ENCODE measurements at places on chromosomes 7 and 10. TPM values are rescaled to one million over a fixed set of nuclear protein-coding genes. Genes with fewer than 3 reads are reported as not detected.

The ASAH2 gene
- total RNA-seq = 0.42 TPM

The PPP3CB gene
- total RNA-seq = 106 TPM

The CXCL12 gene
- 55.0 TPM for total RNA-seq

The SPACDR gene
- 0.78 TPM for total RNA-seq

The ZNF488 gene
- total RNA-seq = not detected

The ZNF425 gene
- 2.1 TPM for total RNA-seq

The COL1A2 gene
- total RNA-seq = 279 TPM

The NYAP1 gene
- total RNA-seq = 1.7 TPM

The LRIT1 gene
- total RNA-seq = not detected

The GNGT1 gene
- total RNA-seq = not detected

The SPDYE11 gene
- total RNA-seq = not detected

The CAV2 gene
- total RNA-seq = 126 TPM

The CACNB2 gene
- total RNA-seq = 73.5 TPM

- H3K27ac ChIP-seq = no peak overlapping the region
- H3K27me3 ChIP-seq = peaks cover 2% of the 10 kb centered on the region
- no peak overlapping the region for H3K4me3 ChIP-seq
Measured at GRCh38 chr10:8346861-8347260, 292.4 kb downstream of the GATA3 start.

GRCh38 chr10:5876181-5876768, 13.4 kb downstream of the ANKRD16 start:
- no peaks in the 10 kb centered on the region for H3K27me3 ChIP-seq
- H3K4me1 ChIP-seq = no peaks in the 10 kb centered on the region
- DNase-seq = no peak
- peaks cover 54% of the 10 kb centered on the region for H3K36me3 ChIP-seq

- H3K27me3 ChIP-seq = no peaks in the 10 kb centered on the region
- no peak overlapping the region for H3K4me3 ChIP-seq
- DNase-seq = no peak
- H3K4me1 ChIP-seq = peaks cover 30% of the 10 kb centered on the region
- peaks cover 99% of the 10 kb centered on the region for H3K36me3 ChIP-seq
Measured at GRCh38 chr7:134954197-134955082, 31.9 kb upstream of the AGBL3 start.

- no peaks in the 10 kb centered on the region for H3K27me3 ChIP-seq
- no peak overlapping the region for H3K4me3 ChIP-seq
- DNase-seq = no peak
- no peaks in the 10 kb centered on the region for H3K36me3 ChIP-seq
- no peak overlapping the region for H3K27ac ChIP-seq
- H3K4me1 ChIP-seq = no peaks in the 10 kb centered on the region
Measured at GRCh38 chr7:29349362-29349761, 154.8 kb downstream of the CHN2 start.

- no peak overlapping the region for H3K27ac ChIP-seq
- H3K4me1 ChIP-seq = peaks cover 8% of the 10 kb centered on the region
- no peak overlapping the region for H3K4me3 ChIP-seq
- H3K27me3 ChIP-seq = no peaks in the 10 kb centered on the region
Measured at GRCh38 chr7:32037650-32038198, 32.5 kb downstream of the PDE1C start.

GRCh38 chr7:94044806-94045205, 40.7 kb upstream of the BET1 start:
- no peak overlapping the region for H3K27ac ChIP-seq
- H3K4me3 ChIP-seq = no peak overlapping the region
- H3K4me1 ChIP-seq = no peaks in the 10 kb centered on the region
- no peaks in the 10 kb centered on the region for H3K36me3 ChIP-seq
- no peak for DNase-seq

DNA sequence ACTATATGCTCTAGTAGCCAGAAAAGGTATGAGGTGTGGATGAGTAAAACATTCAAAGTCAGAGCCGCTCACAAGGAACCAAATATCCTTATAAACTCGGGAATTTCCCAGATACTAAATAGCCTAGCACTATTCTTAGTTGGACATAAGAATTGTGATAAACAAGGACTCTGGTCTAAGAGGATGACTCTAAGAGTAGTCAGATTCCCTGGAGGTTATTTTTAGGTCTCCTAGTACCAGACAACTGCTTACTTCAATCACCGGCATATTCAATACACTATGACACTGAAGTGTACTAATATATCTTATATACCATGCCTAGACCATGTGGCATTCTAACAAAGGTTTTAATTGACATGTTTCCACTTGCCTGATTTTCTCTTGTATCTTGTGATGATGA, 56.5 kb downstream of the LMBR1 start:
- peaks cover 15% of the 10 kb centered on the region for H3K36me3 ChIP-seq
- no peaks in the 10 kb centered on the region for H3K27me3 ChIP-seq
- H3K27ac ChIP-seq = no peak overlapping the region
- no peak for DNase-seq

DNA sequence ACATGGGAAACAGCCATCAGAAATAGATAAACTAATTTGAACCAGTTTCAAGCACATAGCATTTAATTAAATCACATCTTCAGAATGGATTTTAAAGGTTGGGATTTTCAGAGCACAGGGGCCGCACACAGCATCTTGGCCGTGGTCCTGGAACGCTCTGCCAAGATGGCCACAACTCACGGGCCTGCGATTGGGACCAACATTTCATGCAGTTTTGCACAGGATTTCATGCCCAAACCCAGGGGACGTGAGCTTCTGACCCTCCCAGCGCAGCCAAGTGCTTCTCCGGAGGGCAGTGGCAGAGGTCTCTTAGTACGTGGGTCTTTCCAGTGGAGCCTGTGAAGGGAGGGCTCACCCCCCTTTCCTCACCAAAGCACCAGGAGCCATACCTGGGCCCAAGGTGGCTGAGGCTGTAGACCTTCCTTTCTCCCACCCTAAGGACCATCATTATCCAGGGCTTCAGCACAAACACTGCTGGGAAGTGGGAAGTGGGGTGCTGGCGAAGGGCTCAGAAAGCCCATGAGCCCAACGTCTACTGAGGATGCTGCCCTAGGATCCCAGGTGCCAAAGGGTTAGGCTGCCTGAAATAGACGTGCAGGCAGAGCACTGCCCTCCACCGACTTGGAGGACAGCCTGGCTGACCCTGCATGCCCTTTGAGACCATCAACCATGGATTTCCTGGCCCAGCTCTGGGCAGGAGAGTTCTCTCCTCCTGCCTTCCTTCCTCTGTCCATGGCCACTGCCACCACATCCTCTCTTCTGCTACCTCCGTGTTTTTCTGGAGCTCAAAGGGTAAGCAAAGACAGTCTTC, 611.2 kb upstream of the MGMT start:
- no peaks in the 10 kb centered on the region for H3K27me3 ChIP-seq
- no peak overlapping the region for H3K4me3 ChIP-seq
- no peak overlapping the region for H3K27ac ChIP-seq
- peaks cover 43% of the 10 kb centered on the region for H3K4me1 ChIP-seq

- no peak overlapping the region for H3K27ac ChIP-seq
- H3K36me3 ChIP-seq = no peaks in the 10 kb centered on the region
- no peak overlapping the region for H3K4me3 ChIP-seq
- H3K4me1 ChIP-seq = peaks cover 12% of the 10 kb centered on the region
- peak; percentile 24 for DNase-seq
Measured at GRCh38 chr7:97014145-97014750, 8.9 kb downstream of the DLX6 start.

DNA sequence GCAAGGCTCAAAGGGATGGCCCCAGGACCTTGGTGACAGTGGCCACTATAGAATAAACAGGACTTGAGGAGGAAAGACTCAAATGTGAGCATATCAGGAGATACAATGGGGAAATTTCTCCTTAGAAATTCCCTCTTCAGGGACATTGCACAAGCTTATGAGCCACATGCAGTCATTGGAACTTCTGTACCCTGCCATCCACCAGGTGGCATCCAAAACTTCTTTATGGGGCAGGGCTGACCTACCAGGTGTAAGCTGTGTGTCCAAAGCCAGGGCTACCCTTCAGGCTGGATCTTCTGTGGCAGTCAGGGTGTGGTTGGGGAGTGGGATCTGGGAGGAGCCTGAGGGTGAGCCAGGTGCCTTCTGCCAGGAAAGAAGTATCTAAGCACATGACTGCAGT, 36.6 kb upstream of the LRRC18 start:
- no peak overlapping the region for H3K27ac ChIP-seq
- H3K27me3 ChIP-seq = no peaks in the 10 kb centered on the region
- no peaks in the 10 kb centered on the region for H3K4me1 ChIP-seq

GRCh38 chr7:29801929-29802328, 4.4 kb upstream of the WIPF3 start:
- H3K27me3 ChIP-seq = no peaks in the 10 kb centered on the region
- H3K4me1 ChIP-seq = peaks cover under 1% of the 10 kb centered on the region
- H3K27ac ChIP-seq = no peak overlapping the region
- no peak overlapping the region for H3K4me3 ChIP-seq

Data from esophagus muscularis mucosa (tissue), 4 donors.